ENCODE measurements at places on chromosomes 4 and X.

GRCh38 chr4:38268108-38268820 lies 308.1 kb downstream of the PTTG2 start:
- DNase-seq: no peak

GRCh38 chr4:112315446-112315845 lies 18.3 kb downstream of the ALPK1 start:
- DNase-seq: peak; percentile 52

DNA sequence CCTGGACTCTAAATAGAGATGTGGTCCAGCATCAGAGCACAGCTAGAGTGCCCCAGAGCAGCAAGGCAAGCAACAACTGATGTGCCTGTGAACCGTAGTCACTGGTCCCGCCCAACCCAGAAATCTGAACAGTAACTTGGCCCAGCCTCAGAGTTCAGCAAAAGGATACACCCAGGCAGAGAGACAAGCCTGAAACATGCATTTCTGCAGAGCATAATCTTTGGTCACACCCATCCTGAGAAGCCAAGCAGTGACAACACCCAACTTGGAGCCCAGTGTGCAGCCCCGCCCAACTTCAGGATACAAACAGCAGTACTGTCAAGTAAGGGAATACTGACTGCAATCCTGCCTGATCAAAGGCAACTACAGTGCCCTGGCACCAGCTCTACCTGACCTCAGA lies 78.9 kb downstream of the CCDC160 start:
- no peak for DNase-seq

DNA sequence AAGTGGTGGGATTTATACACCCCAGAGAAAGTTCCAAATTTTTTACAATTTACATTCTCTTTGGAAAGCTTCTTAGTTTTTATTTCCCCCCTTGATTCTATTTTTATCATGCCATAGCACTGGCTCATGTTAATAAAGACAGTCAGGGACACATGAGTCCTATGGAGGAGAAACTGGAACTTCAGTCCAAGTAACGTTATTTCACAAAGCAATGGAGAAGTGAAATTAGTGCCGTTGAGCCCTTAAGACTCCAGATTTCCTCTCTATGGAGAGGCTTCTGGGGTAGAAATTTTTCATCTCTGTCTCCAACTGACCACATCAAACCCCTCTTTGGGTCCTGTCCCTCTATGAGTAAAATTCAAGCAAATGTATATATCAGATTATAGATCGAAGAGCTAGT lies 12.8 kb upstream of the TASL start:
- no peak for DNase-seq

GRCh38 chr4:3674479-3674851 lies 91.7 kb upstream of the ADRA2C start:
- no peak for DNase-seq

DNA sequence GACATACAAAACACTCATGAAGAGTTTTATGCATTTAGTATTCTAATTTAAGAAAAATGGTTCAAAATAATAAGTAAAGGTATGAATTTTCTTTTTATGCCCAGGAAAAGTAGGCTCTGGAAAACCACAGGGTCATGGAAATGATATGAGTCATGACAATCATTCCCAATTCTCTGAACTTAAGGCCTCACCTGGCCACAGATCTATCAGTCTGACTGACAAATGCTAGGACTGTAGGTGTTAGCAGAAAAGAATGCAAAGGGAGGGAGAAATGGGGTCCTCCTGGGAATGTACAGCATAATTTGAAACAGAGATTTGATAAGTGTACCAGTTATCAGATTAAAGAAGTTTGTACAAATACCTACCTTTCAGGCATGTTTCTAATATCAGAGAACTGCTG lies 270.5 kb upstream of the ARSJ start:
- DNase-seq: no peak

DNA sequence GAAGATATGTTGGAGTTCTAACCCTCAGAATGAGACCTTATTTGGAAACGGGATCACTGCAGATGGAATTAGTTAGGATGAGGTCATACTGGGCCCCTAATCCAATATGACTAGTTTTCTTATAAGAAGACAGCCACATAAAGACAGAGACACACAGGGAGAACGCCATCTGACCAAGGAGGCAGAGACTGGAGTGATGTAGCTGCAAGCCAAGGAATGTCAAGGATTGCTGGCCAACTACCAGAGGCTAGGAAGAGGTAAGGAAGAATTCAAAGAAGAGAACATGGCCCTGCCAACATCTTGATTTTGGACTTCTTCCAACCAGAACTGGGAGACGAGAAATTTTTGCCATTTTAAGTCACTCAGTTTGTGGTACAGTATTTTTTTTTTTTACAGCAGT lies 152.8 kb upstream of the DIPK2B start:
- DNase-seq: no peak

- DNase-seq: no peak
These were observed 176.8 kb upstream of the MBNL3 start for GRCh38 chrX:132665676-132666075.

DNA sequence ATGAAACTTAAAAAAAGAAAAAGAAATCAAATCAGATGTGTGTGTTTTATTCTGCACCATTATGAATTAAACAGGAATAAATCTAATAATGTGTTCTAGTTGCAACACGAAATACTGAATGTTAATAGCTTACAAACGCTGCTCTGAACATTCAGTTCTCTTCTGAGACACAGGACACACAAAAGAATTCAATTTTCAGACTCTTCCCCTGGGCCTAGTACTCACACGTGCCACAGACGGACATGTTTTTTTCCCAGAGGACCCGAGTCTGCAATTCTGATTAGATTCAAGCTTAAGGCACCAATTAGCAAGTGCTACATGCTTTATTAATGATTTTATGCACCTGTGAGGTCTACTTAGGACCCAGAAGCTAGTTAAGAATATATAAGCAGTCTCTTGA lies 20.5 kb downstream of the C4orf54 start:
- DNase-seq: peak; percentile 61

DNA sequence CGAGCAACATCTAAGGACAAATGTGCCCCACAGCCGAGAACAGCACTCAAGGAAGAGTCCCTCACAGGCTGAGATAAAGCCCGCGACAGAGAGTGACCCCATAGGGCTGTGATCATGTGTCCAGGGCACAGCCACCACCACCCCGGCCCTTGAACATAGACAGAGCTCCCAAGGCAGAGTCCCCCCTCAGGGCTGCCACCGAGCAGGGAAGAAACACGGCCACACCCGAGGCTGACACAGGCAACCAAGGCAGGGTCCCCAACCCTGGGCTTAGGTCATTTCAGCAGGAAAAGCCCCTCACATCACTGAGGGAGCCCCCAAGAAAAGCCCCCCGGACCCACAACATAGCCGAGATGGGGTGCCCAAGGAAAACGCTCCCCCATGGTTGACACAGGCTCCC lies 463 bp downstream of the CT45A10 start:
- DNase-seq: no peak

DNA sequence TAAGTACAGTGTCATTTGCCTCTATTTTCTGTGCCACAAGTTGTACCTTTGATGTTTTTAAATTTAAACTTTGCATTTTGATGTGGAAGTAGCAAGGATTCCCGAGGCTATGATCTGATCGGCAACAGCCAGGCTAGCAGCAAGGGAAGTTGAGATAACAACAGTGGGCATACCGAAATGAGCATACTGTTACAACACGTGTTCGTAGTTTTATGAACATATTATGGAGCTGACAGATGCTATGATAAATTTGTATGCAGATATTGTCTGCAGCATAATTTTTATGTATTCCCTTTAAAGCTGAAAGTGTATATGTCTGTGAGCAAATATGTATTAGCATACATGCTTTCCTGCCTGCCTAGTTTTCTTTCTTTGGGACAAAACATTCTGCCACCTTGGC lies 306.1 kb downstream of the PCDH7 start:
- no peak for DNase-seq

- DNase-seq: no peak
These were observed 2.3 kb upstream of the RGS12 start for GRCh38 chr4:3290476-3290875.

DNA sequence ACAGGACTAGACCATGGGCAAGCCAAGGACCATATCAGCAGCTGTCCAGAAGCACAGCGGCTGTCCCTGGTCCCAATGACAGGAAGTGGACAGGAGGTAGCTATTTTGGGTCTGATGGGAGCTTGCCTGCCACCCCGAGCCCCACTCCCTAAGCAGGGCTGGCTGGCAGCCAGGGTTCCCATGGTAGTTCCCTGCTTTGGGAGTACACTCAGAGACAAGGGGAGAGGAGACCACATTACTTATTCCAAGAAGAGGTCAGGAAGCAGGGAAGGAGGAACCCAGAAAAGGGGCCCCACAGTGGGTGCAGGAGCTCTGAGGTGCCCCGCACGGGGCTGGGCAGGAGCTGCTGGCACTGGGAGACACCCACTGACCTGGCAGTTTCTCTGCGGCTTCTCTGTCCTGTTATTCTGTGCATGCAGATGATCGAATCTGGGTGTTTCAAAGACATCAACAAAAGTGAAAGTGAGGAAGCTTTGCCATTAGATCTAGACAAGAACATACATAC lies 36.3 kb downstream of the HTT-AS start:
- no peak for DNase-seq

- DNase-seq: no peak
These were observed 11.4 kb upstream of the S100G start for GRCh38 chrX:16638533-16638932.

GRCh38 chrX:9557521-9557920 lies 92.7 kb downstream of the TBL1X start:
- no peak for DNase-seq

DNA sequence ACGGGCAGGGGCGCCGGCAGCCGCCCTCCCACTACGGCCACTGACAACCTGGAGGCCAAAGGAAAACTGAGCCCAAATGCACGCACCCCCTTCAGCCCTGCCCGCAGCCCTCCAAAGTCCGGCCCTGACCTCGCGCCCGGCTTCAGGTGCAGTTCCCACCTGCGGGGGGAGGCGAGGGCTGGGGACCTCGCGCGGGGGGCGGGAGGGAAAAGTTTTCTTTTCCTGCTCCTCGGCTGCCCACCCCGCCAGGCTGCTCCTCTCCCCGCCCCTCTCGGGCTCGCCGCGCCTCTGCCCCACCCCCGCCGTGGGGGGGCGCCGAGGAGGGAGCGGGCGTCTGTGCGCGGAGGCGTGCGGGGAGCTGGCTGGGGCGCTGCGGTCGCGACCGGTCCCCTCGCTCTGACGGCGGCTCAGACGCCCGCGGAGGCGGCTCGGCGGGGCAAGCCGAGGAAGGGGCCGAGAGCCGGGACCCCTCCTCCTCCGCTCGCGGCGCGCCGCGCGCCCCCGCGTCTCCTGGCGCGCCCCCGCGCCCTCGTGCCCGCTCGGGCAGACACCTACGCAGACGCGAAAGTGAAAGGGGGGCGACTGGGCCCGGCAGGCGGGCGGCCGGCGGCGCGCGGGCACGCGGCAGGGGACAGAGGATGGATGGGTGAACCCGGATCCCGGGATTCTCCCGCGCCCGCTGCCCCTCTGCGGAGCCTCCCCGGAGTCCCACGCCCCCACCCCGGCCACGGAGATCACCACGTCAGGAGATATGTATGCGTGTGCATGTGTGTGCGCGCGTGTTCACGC lies 3.1 kb upstream of the NR3C2 start:
- DNase-seq: no peak

DNA sequence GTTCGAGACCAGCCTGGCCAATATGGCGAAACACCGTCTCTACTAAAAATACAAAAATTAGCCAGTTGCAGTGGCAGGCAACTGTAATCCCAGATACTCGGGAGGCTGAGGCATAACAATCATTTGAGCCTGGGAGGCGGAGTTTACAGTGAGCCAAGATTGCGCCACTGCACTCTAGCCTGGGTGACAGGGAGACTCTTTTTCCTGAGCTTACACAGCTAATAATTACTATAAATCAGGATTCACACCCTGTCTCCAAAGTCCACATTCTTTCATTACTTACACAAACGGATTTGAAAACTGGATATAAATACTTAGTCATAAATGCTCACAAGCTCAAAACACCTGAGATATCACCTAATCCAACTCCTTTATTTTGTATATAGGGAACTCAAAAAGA lies 151.6 kb downstream of the LRBA start:
- no peak for DNase-seq

GRCh38 chr4:24241511-24241910 lies 342.8 kb downstream of the DHX15 start:
- DNase-seq: no peak

- no peak for DNase-seq
These were observed 166.5 kb downstream of the PJA1 start for GRCh38 chrX:68998716-68999115.

- DNase-seq: no peak
These were observed 776.8 kb downstream of the CCSER1 start for GRCh38 chr4:90904021-90904420.

DNA sequence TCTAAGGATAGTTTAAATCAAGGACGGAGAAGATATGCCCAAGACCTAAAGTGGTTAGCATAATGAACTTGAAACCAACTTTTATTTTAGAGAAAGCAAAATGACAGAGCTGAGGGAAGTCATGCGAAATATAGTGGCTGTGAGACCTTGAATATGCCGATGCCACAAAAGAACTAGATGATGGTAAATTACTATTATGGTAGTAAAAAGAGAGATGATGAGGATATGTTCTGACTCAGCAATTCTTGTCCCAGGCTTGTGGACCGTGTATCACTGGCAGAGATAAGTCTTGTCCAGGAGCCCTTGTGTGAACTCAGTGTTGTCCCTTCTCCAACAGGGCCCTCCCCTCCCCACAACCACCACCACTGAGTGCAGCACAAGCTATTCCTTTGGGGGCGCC lies 1605.6 kb upstream of the TENM3 start:
- DNase-seq: no peak

GRCh38 chrX:15882704-15883539 lies 28.3 kb upstream of the AP1S2 start:
- peak; percentile 53 for DNase-seq

GRCh38 chr4:23946299-23946698 lies 56.5 kb upstream of the PPARGC1A start:
- no peak for DNase-seq

DNA sequence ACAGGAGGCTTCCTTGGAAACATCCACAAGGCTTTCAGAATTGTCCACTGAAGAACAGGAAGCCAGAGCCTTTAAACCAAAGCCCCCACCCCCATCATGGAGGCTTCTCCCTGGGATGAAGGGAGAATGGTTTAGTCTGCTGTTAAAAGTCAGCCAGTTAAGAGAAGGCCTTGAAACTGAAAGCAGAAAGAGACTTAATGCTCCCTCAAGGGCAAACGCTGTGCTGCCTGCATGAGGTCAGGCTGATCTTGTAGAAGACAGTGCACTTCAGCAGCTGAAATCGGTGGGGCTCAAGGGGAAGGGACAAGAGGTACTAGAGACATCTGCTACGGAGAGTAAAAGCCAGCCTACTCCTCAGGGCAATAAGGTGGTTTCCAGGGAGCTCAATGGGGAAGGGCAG lies 69.0 kb downstream of the HPRT1 start:
- DNase-seq: no peak

DNA sequence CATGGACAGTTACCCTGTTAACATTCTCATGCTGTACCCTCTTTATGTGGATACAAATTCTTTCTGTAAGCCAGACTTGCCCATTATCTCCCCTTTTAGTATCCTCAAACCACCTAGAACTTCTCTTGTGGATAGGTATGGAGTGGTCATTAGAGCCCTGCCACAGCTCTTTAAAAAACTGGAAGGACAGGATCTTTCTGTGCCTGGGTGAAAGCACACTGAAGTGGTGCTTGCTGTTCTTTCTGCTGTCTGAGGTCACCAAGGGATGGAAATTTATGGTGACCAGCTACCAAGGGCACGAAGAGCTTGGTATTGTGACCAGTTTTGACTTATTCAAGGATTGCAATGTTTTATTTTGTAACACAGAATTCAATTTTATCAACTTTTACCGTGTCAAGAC lies 344.2 kb downstream of the CBLL2 start:
- DNase-seq: no peak

GRCh38 chr4:138053641-138054301 lies 188.4 kb downstream of the SLC7A11 start:
- no peak for DNase-seq

GRCh38 chr4:120509719-120510118 lies 412.8 kb downstream of the PRDM5 start:
- DNase-seq: no peak

Measured in Karpas-422 (cell line).